Activated CD8-positive, alpha-beta T cell treated with anti-CD3 and anti-CD28 coated beads for 36 hours (primary cell): ENCODE measurements at places on chromosomes 2 and 18. TPM values are rescaled to one million over a fixed set of nuclear protein-coding genes. Genes with fewer than 3 reads are reported as not detected.

Gene CASP10
- total RNA-seq: 22.6 TPM

Gene SKOR2
- total RNA-seq: not detected

Gene POTEC
- total RNA-seq: not detected

Gene ALKAL2
- total RNA-seq: not detected

Gene WDCP
- 20.2 TPM for total RNA-seq

Gene UGT1A8
- not detected for total RNA-seq

Gene TACR1
- not detected for total RNA-seq

Gene PDE1A
- not detected for total RNA-seq
